Fibroblast of mammary gland (primary cell): ENCODE measurements at places on chromosomes 5 and 9.

GRCh38 chr5:116923344-116923743, 348.7 kb upstream of the SEMA6A start:
- DNase-seq, result no peak

- DNase-seq, result peak; percentile 85
These were observed 41.9 kb downstream of the BNC2 start for GRCh38 chr9:16828340-16829281.

- DNase-seq, result peak; percentile 90
These were observed 76.1 kb downstream of the HMHB1 start for GRCh38 chr5:143887903-143888665.

- DNase-seq, result peak; percentile 72
These were observed 40.3 kb upstream of the SVEP1 start for GRCh38 chr9:110619831-110620230.

DNA sequence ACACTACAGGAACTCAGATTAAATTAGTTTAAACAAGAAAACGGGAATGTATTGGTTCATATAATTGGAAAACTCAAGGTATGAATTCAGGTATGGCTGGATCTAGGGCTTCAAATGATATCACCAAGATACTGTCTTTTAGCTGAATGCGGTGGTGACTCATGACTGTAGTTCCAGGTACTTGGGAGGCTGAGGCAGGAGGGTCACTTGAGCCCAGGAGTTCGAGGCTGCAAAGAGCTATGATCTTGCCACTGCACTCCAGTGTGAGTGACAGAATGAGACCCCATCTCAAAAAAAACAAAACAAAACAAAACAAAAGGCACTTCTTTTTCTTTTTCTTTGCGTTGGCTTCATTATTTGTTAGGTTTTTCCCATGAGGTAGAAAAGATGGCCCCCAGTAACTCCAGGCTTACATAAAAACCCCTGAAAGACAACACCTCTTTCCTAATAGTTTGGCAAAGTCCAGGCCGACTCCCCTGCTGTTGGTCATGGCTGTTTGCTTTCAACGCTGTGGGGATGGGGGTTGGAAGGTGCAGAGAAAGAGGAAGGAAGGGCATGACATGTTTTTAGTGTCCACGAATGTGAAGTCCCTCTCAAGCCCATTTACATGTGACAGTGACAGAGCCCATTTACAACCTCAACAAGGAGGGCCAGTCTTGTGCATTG, 39.8 kb upstream of the CRB2 start:
- DNase-seq, result no peak

DNA sequence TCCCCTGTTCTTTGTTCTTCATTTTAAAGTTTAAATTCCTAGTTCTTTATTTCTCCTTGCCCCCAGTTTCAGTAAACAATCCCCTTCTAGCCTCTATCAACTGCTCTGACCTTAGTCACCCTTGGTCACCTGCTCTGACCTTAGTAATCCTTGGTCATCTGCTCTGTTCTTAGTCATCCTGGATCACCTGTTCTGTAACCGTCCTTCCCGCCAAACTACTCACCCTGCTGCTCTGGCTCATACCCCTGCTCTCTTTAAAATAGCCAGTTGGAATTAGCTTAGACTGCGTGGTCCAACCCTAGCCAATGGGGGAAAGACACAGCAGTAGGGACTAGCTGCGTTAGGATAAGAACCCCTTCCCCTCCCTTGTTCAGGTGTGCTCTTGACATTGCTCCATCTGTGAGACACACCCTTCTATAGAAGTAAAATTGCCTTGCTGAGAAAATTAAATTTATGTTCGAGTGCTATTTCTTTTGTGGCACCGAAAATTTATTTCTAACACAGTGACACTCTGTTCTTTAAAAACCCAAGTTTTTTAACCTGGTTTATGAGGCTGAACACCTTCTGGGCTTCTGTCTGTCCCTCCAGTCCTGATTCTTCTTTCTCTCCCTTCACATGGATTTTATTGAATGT, 3.8 kb downstream of the PRRC1 start:
- DNase-seq, result peak; percentile 8

GRCh38 chr9:120393386-120394057, 186.4 kb downstream of the CDK5RAP2 start:
- DNase-seq, result peak; percentile 64

DNA sequence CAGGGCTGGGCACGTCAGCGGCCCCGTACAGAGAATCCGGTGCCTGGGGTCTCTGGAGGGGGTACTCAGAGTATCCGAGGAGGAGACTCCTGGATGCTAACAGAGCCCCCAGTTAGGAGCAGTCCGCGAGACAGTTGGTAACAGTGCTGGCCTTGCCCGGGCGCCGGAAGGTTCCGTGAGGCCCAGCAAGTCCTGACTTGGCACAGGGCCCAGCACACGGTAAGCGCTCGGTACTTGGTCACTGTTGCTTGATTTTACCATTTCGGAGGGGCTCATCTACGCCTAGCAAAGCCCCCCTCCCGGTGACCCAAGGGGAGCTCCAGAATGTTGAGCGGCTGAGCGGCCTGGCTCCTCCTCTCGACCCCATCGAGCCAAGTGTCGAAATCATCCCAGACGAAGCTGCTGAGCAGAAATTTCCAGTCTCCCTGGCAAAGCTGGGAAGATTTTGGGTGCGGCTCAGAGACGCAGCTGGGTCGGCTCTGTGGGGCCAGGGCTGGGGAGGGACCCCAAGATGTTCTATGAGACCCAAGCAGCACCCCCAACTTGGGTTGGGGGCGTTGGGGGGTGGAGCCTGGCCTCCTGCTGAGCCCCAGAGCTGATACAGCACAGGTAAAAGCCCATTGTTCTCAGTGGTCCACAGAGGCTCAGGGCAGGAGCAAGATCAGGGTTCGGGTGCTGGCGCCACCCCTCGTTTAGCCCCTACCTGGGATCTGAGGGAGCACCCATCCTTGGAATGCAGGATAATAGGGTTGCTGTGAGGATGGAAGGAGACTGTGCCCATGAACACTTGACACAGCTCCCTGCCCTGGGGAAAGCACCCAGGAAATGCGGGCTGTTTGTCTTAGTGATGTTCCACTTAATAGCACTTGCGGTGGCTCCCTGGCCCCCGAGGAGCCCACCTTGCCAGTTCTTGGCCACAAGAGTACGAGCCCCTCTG, 137.2 kb downstream of the C9orf50 start:
- DNase-seq, result peak; percentile 94

GRCh38 chr9:2771087-2771486, 53.8 kb downstream of the KCNV2 start:
- no peak for DNase-seq

DNA sequence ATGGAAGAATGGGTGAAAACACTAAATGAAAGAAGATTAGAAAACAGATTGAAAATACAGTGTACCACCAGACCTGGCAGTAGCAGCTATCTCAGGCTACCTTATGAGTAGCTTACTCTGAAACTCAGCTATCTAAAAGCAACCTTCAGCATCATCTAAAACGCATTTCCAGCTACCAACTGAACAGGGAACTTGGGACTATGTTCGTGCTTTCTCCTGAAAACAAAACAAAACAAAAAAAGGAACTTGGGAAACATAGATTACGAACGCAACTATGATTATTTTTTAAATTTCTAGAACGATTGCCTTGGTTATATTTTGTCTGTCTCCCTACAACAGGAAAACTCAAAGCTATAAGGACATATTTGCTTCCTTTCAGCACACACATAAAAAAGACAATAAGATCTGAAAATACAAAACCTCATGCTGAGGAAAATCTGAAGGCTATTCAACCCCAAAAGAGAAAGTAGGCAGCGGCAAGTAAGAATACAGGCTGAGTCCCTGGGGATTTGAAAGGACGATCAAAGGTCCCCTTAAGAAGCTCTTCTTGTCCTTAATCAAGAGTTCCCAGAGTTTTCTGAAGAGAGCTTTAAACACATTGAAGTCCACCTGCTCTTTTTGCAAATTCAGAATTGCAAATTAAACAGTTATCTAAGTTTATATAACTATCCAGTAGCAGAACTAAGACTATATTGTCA, 53.4 kb downstream of the OR2K2 start:
- DNase-seq, result no peak

- DNase-seq, result no peak
These were observed 491.9 kb downstream of the PDE4D start for GRCh38 chr5:59401637-59402036.

DNA sequence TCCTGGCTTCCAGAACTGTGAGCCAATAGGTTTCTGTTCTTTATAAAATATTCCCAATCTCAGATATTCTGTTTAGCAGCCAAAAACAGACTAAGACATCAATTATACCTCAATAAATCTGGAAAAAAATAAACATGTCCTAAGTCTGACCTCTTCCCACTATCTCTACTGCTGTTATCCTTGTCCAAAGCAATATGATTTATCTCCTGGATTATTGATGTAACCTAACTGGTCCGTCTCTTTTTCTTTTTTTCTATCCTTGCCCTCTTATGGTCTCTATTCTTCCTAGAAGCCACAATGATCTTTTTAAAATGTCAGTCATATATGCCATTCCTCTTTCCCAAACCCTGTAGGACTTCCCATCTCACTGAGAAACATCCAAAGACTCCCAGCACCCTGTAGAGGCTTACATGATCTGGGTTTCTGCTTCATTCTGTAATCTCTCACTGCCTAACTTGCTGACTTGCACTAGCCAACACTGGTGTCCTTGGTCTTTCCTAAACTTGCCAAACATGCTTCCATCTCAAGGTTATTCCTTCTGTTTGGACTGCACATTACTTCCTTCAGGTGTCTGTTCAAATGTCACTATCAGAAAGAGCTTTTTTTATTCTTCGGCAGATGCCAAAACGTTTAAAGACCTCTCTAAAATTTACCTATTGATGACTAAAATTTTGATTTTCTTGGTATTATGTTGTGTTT, 13.1 kb downstream of the FOCAD start:
- DNase-seq, result no peak

DNA sequence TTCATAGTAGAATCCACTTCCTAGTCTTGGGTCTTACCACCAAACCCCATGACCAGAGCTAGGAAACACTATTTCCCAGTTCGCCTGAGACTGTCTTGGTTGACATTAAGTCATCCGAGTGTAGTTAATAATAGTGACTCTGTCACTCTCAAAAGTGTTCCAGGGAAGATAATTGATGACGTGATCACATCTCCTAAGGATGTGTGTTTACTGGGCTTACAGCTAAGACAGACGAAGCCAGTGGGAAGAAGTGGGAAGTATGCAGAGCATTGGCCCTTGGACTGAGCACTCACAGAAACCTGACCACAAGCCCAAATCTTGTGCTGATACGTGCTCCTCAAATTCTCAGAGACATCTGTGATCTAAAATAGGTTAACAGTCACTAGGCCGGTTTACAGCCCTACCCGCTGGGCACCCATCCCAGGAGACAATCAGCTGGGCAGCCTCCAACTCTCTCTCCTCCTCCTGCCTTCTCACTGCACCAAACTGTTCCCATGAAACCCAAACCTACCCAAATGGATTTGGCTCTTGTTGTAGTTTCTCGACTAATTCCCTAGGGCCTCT, 316.6 kb downstream of the TLE1 start:
- peak; percentile 55 for DNase-seq

DNA sequence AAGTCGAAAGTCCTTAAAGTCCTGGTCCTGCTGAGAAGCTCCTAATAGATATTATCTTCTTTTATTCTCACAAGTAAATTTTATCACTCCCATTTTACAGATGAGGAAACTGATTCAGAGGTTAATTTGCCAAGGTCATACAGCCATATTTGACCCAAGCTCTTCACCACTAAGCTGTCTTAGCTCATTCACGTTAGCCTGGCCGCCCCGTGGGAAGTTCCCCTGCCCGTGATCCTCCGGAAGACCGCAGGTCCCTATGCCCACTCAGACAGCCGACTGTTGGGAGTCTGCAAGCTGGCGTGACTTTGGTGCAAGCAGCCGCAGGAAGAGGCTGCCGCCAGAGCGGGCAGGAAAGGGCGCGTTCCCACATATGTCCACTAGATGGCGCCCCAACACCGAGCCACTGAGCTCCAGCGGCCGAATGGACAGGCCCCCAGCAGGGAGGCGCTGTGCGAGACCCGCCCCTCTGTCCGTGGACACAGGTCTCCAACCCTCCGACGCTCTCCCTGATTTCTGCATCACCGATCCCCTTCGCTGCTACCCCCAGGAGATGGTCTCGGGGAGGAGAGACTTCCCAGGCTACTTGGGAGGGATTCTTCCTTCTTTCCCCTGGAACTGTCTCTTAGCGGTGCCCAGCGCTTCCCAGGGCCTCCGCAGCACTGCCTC, 10.0 kb upstream of the ARAP3 start:
- peak; percentile 64 for DNase-seq

- peak; percentile 79 for DNase-seq
These were observed 10.1 kb upstream of the C1QTNF3 start for GRCh38 chr5:34053133-34053532.

GRCh38 chr9:91817493-91818224, 132.4 kb downstream of the ROR2 start:
- DNase-seq, result peak; percentile 99

DNA sequence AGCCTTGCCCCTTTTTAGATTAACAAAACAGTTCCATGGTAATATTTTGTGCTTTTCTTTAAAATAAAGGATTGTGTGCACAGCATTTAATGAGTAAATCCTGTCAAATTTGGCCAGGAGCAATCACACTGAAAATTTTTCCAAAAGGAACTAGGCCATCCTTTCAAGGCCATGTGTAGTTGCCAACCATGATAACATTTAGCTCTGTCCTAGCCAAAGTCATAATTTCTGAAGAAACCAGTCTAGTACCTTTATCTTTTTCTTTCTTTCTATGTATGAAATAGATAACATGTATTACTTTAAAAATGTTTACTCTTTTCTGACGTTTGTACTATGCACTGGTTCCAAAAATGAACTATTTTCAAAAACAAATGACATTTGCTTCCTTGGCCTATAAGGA, 143.7 kb downstream of the PBX3 start:
- no peak for DNase-seq

- peak; percentile 78 for DNase-seq
These were observed 47.8 kb upstream of the IER5L start for GRCh38 chr9:129225815-129226214.

GRCh38 chr5:142520885-142521284, 165.0 kb downstream of the FGF1 start:
- DNase-seq, result peak; percentile 45

- DNase-seq, result no peak
These were observed 308.9 kb downstream of the NR2F1-AS1 start for GRCh38 chr5:93272108-93272507.

DNA sequence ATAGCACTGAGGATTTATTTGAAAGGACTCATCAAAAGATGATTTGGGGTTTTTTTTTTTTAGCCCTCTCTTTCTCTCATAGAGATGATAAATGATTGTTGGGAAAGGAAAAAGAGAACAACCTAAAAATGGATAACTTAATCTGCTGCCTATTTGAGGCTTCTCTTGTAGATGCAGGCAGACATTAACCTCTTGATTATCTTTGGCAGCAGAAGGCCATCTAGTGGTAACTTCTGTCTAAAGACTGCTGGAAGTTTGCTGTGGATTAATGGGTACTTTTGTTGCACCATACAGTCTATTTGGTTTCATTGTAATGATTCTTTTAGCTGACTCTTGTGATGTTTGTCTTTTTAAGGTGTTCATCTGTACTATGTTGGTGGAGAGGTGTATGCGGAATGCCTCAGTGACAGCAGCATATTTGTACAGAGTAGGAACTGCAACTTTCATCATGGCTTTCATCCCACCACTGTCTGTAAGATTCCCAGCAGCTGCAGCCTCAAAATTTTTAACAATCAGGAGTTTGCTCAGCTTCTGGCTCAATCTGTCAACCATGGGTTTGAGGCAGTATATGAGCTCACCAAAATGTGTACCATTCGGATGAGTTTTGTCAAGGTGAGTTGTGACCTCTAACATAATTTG, 18.8 kb downstream of the SMIM32 start:
- peak; percentile 73 for DNase-seq

GRCh38 chr5:169064093-169064492, 236.8 kb downstream of the SLIT3 start:
- DNase-seq, result no peak
